ENCODE measurements at places on chromosomes 12 and 14.

DNA sequence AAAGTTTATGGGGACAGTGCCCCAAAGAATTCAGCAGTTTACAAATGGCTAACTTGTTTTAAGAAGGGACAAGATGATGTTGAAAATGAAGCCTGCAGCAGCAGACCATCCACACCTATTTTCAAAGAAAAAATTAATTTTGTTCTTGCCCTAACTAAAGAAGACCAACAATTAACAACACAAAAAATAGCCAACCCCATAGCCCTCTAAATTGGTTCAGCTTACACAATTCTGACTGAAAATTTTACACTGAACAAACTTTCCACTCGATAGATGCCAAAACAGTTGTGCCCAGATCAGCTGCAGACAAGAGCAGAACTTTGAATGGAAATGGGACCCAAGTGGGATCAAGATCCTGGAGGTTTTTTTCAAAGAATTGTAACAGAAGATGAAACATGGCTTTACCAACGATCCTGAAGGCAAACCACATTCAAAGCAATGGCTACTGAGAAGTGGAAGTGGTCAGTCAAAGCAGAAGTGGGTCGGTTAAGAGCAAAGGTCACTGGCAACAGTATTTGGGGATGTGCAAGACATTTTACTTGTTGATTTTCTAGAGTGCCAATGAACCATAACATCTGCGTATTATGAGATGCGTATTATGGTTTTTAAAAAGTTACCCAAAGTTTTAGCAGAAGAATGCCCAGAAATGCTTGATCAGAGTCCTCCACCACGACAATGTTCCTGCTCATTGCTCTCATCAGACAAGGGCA is 30.0 kb downstream of the SLC39A9 start:
- DNase-seq = no peak

DNA sequence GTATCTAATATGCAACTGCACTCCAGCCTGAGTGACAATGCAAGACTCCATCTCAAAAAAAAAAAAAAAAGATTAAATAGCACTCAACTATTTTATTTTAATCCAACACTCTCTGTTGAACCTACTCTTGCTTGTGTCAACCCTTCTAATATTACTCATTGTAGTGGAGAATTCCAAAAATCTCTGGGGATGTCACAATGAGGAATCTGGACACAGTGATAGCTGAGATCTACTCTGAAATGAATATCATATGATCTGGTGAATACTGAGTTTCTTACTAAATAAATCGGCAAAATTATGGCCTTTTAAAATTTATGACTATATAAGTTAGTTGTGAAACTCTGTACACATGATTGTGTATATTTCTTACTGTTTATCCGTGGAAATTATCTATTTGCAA is 418.2 kb downstream of the BCAT1 start:
- DNase-seq = no peak

DNA sequence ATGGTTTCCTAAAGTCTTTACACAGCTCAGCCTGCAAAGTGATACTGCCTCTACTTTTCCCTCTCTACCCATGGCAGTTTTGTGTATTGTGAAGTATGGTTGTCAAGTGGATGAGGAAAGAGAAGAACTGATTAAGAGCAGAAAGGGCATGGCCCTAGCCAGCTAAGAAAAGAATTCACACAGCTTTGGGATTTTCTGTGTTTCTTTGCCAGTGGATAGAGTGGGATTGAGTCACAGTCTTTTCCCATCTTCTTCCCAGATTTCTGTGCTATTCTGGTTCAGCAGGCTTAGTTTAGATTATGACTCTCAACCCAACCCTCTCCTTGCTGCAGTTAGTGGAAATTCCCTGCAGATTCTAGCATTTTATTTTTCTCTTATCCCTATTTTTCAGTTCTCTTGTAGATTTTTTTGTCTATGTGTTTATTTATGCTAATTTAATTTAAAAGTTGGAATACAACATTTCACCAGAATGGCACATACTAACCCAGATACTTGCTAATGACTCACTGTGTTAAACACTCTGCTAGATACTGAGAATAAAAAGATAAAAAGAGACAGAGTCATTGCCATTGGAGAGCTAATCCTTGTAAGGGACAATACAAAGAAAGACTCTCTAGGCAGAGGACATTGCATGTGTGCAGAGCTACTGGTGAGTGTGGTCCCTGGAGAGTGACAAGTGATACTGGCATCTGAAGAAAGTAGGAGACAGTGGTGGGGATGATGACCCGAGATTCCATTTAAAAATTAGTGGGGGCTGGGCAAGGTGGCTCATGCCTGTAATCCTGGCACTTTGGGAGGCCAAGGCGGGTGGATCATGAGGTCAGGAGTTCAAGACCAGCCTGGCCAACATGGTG is 106.3 kb downstream of the ST8SIA1 start:
- no peak for DNase-seq

DNA sequence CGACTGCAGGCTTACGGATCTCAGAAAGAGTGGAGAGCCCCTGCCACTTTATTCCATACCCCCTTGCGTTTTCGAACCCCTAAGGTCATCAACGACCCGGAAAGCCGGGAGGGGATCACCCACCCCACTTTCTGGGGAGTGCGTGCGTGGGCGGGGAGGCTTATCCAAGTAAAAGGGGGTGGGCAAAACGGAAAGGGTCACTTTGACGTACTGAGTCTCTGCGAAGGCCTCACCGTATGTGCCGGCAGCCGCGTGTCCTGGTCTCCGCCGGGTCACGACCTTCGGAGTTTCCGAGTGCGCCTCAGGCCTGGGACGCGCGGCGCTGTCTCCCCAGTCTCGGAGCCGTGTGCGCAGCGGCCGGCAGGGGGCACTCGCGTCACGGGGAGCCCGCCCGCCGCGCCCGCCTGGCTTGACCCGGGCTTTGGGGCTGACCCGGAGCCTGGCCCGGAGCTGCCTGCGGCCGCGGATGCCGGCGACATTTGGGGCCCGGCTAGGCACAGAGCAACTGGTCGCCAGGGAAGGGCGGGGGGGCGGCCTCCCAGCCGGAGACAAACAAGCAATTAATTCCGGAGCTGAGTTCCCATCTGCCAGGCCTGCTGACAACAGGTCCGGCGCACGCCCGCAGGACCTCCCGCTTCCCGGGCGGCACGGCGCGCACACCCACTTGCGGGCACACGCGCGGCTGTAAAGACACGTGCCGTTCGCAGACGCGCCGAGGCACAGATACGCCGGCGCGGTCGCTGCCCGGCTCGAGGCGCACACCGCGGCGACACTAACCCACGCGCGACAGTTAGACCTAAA is 890 bp upstream of the KIF26A start:
- peak; percentile 29 for DNase-seq

DNA sequence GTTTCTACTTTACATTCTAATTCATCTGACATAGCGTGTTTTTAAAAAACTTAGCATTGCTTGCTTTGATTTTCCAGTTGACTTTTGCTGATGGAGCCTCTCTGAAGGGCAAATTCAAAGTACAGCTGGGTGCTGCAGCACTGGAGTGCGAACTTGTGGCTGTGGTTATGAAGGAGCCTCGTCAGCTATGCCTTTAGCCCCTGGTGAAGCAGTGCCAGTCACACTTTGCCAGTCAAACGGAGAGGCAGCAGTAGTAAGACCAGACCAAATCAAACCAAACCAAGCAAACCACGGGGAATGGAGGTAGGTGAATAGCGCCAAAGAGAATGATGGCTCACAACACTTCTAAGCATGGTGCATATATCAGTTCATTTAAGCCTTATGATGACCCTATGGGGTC is 15.1 kb upstream of the SLC38A2 start:
- no peak for DNase-seq

GRCh38 chr14:94571395-94571794 is 9.8 kb upstream of the SERPINA5 start:
- DNase-seq = no peak

DNA sequence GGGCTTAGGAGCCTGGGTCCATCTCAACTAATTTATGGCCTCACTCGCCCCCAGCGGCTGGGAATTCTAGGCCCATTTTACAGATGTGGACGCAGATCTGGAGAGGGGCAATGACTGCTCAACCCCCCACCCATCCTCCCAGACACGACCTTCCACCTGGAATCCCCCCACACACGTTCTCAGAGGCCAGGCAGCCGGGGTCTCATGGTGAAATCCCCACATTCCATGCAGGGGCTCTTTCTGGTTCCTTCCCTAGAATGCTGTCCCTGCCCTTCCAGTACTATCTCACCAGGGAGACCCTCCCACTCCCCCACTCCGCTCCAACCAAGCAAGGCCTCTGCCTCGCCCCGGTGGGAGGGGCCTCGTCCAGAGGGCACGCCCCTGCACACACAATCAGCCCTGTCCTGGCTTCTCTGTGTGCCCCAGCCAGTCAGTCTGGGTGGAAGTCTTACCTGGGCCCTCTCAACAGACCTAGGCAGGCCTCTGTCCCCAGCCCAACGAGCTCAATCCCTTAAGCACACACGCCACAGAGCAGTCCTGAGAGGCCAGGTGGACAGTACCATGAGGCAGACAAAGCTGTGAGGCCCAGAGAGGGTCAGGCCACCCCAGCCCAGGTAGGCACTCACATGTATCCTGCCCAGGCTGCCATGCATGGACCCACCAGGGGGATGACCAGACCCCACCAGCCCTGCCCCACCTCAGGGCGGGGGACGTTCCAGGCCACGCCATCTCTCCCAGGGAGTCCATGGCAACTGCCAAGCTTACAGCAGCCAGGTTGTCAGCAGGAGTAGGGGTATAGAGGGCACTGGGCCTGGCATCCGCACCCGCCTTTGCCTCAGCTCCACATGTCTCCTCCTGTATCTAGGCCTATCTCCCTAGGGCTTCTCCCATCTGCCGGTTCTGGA is 1.3 kb upstream of the ANKRD9 start:
- no peak for DNase-seq

DNA sequence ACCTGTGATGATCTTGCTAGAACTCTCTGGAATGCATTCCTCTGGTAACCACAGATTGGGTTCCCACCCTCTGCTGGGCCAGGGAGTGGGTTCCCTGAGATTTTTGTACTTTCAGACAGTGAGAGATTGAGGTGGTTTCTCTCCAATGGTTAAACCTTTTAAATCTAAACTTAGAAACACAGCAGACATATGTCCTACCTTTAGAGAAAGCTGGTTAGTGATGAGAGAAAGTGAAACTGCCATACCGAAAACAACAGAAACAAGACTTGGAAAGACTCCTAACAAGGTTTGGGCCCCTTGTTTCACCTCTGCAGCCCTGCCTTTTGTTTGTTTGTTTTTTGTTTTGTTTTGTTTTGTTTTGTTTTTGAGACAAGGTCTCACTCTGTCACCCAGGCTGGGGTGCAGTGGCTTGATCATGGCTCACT is 9.7 kb upstream of the SGPP1 start:
- DNase-seq = no peak

DNA sequence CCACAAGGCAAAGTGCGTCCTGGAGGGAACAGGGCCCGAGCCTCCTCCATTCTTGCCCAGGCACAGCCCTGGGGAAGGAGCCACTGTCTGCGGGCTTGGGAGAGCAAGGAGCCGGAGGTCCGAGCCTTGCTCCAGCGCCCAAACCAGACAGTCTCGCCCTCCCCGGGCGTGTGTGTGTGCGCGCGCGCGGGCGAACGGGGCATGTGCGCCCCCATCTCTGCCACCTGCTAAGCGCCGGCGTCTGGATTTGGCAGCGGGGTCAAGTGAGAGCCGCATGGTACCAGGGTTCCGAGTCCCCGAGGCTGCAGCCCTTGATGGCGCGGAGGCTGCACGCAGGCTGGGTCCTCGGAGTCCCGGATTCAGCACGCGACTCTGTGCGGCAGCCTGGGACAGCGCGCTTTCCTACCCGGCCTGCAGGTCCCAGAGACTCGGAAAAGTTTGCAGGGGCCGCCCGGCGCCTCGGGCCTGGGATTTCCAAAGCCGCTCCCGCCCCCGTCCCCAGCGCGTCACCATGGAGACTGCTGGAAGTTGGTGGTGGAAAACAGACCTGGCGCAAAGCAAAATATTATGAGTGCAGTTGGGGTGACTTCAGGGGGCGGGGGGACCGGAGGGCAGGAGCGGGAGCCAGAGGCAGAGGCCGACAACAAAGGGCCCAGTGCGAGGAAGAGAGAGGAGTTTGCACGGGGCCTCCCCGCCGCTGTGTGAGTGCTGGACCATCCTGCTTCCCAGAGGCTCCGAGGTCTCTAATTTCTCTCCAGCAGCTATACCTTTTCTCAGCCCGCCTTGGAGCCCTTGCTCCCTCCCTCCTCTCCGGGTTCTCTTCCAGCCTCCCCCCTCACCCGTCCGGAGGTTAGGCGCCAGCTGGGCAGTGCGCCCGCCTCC is 4.2 kb downstream of the RFX4 start:
- DNase-seq = no peak

GRCh38 chr12:101743242-101743641 is 4.0 kb upstream of the SYCP3 start:
- DNase-seq = no peak

GRCh38 chr14:74919421-74920165 is 3.5 kb downstream of the RPS6KL1 start:
- DNase-seq = no peak

GRCh38 chr14:22533057-22533704 is 55.8 kb downstream of the DAD1 start:
- no peak for DNase-seq

GRCh38 chr14:95163666-95164065 is 6.3 kb upstream of the DICER1 start:
- no peak for DNase-seq

DNA sequence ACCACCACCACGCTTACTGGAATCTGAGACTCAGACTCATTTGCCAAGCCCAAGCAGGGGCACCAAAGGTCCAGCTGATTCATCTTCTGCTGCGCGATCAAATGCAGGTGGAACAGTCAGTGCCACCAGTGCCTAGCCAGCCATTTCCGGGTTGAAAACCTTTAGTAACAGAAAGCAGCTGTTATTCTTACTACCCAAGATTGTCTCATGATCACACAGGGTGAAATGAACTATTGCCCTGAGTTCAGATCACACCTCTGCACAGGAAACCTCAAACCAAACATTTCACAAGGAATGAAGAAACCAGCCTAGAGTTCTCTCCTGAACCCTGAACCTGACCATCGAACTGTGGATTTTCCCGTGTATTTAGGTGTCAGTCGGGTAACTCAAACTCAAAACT is 88.9 kb downstream of the RIMBP2 start:
- DNase-seq = no peak

DNA sequence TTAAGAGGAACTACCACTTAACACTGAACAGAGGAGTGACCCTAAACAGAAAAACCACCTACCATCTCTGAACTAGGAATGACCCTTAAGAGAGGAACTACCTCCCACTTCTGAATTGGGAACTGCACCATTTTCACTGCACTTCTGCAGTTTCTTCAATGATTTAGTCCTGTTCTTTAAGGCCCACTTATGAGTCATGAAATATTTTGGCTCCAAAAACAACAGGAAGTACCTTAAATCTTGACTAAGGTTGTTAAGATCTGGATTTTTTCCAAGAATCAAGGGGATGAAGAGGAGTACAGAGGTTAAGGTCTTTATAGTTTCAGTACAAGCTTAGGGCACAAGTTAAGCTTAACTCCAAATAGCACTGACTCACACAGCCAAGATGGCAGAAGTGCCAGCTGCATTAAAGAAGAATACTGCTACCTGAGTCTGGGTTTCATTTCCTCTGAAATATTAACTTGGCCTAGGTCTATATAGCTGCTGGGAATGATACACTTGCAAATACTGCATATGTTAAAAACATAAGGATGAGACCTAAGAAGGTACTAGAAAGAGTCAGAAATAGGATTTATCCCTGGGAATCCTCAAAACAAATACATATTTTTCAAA is 4.2 kb downstream of the NPC2 start:
- DNase-seq = no peak

All from foreskin melanocyte (primary cell).